NCI-H1694 (cell line): ENCODE measurements at places on chromosomes 12 and 14.

GRCh38 chr12:93803424-93803807, 126.2 kb downstream of the CRADD start:
- DNase-seq = no peak

- no peak for DNase-seq
Measured at GRCh38 chr14:76380991-76381390, 5.1 kb downstream of the ESRRB start.

GRCh38 chr14:56661478-56661877, 81.9 kb downstream of the TMEM260 start:
- no peak for DNase-seq

DNA sequence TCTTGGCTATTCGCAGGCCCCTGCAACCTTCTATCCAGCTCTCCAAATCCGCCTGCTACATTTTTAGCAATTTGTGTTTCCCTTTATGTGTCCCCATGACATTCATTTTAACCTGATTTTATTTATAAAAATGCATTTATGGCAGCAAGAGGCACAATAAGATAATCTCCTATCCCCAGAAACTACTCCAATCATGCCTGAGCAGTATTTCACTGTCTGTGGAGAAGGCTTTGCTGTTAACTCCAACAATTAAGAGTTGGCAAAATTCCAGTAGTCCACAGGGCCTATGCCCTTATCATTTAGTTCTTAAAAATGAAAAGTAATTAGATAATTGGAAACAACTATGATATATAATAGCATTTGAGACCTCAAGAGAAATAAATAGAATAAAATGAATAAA, 462.4 kb downstream of the TRHDE start:
- no peak for DNase-seq

GRCh38 chr14:97107080-97107479, 309.9 kb downstream of the VRK1 start:
- no peak for DNase-seq

- DNase-seq = no peak
Measured at GRCh38 chr12:10501030-10501429, 4.7 kb upstream of the EIF2S3B start.

- DNase-seq = no peak
Measured at GRCh38 chr14:37411079-37411735, 183.8 kb downstream of the FOXA1 start.

DNA sequence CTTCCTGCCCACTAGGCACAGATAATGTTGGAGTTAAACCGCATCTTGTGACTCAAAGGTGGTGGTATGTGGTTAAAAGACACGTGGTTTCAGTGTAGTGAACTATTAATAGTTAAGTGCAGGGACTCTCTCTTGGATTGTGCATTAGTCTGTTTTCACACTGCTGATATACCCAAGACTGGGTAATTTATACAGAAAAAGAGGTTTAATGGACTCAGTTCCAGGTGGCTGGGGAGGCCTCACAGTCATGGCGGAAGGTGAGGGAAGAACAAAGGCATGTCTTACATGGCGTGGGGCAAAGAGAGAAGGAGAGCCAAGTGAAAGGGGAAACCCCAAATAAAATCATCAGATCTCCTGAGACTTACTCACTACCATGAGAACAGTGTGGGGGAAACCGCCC, 362.3 kb downstream of the GLT1D1 start:
- DNase-seq = no peak

GRCh38 chr12:95882080-95882479, 23.3 kb downstream of the SNRPF start:
- DNase-seq = no peak

GRCh38 chr12:21613931-21614330, 9.3 kb upstream of the GYS2 start:
- DNase-seq = no peak

DNA sequence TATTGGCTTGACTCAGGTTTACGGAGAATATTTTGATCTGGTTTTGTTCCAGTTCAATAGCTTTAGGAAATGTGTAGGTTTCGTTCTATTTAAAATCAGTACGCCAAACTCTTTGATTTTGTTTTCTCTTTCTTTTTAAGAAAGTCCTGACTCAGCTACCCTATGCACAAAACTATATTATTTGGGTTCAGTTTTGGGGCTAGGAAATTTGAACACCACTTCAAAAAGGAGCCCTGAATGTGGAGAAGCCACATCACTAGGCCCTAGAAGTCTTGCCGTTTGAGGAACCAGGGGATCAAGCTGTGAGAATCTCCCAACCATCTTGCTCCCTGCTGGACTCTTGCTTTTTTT, 168.2 kb upstream of the BCL2L14 start:
- no peak for DNase-seq

DNA sequence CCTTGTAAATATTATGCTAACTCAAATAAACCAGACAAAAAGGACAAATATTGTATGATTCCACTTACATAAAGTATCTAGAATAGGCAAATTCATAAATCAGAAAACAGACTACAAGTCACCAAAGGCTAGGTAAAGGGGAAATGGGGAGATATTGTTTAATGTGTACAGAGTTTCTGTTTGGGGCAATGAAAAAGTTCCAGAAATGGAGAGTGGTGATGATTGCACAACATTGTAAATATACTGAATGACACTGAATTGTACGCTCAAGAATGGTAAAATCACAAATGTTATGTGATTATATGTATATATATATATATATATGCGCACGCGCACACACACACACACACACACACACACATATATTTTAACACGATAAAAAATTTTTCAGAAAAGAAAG, 182.5 kb downstream of the SLC2A13 start:
- DNase-seq = no peak

DNA sequence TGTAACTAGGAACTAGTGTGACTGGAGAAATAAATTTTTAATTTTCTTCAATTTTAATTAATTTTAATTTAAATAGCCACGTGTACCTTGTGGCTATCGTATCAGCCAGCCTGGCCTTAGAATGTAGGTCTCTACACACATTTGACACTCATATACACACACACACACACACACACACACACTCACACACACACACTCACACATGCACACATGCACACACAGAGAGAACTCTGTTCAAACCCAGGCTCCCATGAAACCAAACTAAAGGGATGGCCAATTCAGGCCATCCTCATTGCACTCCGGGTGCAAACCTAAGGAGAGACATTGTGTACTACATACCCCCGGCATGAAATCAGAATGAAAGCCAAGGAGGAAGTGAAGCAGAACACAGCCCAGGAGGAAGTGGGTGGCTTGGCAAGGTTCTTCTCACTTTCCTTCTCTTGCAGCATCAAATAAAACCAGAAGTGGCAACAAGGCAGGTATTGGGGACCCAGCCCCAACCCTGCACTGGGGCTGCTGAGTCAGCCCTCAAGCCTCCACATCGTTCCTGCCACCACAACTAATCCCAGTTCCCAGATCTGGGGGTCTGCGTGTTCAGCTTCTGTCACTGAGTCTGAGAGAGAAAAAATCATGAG, 26.2 kb upstream of the CHPT1 start:
- DNase-seq = no peak

GRCh38 chr14:59187802-59188460, 536 bp upstream of the DAAM1 start:
- peak; percentile 71 for DNase-seq

DNA sequence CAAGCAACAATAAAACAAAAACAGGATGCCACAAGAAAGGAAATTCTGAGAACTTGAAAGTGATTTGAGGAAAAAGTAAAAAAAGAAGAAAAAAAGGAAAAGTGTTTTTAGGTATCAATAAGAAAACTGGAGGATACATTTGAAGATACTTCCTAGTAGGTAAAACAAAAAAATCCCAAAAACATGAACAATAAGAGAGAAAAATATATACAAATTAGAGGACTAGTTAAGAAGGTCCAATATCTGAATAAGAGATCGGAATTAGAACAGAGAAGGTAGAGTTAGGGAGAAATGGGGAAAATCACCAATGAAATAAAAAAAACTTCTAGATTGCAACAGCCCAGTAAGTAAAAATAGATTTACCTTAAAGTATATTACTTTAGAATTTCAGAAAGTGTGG, 8.8 kb downstream of the DEPDC4 start:
- no peak for DNase-seq

- peak; percentile 20 for DNase-seq
Measured at GRCh38 chr12:79886917-79887519, 47.9 kb downstream of the PPP1R12A start.

DNA sequence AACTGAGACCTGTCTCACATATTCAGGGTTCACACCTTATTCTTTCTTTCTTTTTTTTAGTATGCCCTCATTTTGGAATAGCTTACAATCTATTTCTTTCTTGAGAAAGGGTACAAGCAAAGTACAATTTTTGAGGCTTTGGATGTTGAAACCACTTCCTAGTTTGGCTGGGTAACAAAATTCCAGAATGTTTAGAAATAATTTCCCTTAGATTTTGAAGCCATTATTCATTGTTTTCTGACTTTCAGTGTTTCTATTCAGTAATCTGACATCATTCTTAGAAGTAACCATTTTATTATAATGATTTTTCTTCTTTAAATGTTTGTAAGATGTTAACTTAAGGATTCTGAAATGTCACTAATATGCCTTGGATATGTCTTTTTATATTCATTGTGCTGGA, 28.2 kb downstream of the ST8SIA1 start:
- no peak for DNase-seq

GRCh38 chr12:48882315-48882687, 16.6 kb upstream of the RND1 start:
- no peak for DNase-seq

- DNase-seq = no peak
Measured at GRCh38 chr14:22598099-22598895, at the start of gene ABHD4. Gene ABHD4, plus strand, starts transcription at chr14:22598300. Its CDS starts 7 bp downstream, at chr14:22598307.

DNA sequence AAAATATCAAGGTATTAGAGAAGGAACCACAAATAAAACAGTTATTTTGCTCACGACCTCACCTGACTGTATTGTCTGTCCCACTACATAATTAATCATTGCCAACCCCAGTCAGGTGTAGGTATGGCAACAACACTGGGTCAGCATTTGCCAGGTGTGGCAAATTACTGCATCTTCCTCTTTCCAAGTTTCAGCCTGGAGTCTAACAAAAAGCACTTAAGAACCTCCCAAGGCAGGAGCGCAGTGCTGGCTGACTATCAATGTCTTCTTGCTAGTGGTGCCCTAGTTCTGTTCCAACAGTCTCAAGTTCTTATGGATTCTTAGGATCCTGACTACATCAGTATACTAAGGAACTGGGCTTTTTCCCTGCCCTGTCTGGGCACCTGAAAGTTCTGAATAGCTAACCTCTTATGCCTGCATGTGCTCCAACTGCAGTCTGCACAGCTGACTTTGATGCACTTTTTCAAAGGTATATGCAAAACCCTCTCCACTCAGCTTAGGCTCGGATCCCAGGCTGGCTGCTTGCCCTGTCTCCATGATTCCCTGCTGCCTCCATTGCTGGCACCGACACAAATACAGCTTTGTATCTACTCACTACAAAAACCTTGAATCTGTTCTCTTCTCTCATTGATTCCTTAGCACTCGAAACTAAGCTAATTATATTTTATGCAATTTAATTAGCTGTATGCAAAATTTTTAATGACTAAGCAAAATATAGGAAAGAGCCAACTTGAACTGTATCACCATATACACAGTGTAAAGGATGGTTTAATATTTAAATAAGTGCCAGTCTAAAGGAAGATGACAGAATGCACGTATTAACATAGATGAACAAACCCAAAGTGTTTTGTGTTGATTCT, 113.3 kb downstream of the PRKD1 start:
- peak; percentile 47 for DNase-seq

- DNase-seq = no peak
Measured at GRCh38 chr14:39376667-39377403, 55.4 kb downstream of the FBXO33 start.

DNA sequence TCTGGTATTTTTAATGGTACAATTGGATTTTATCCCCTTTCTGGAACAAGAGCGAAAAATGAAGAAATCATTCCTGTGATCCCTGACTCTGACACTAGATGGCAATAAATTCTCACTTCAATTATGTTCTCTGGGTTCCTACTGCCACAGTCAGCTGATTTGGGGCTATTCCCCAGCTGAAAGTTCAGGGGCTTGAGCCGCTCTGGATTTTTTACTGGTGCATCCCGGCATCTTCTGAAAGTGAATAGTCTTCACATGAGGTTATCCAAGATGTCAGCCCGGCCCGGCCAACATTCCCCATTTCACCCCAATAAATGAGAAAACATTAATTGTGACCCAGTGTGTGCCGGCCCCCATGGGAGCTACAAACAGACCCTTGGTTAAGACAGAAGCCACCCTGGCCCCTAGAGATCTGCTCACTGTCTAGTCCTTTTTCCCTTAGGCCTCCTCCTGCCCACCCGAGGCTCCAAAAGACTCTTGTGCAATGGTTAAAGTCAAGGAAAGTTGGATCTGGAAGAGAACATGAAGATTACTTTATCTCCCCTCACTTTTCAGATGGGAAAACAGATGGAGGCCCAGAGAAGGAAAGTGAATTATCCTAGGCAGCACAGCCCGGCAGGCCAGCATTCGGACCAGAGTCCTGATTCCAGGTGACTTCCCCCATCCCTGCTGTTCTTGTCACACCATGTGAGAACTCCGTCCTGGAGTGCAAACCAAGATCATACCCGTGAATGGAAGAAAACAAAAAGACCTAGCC, 20.8 kb downstream of the CKAP4 start:
- DNase-seq = peak; percentile 80

GRCh38 chr14:101122237-101123141, 219.0 kb upstream of the RTL1 start:
- no peak for DNase-seq

DNA sequence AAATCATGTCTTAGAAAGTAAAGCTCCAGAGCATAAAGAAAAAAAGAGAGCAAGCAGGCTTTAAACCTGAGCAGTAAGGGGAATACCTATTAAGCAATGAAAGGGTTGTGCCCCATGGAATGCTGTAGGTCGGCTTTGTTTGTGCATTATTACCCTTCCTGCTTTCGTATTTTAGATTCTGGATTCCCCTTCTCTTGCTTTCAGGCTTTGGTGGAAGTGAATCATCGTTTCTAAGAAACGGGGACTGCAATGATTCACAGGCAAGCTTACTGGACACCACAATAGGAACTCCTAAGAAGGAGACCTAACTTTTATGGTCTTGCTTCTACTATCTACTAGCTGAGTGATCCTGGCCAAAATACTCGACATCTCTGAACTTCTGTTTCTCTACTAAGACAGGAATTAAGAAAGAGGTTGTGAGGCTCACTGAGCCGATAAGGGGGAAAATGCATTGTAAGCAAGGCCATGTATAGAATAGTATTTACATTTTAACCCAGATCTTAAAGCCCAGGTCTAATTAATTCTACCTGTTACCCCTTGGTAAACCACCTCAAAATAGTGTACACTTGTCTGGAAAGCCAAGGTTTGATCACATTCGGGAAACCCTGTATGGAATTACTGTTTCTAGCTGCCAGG, 1.2 kb upstream of the BMAL2 start:
- DNase-seq = no peak
